ENCODE measurements at places on chromosomes 4 and X. TPM values are rescaled to one million over a fixed set of nuclear protein-coding genes. Genes with fewer than 3 reads are reported as not detected.

CT45A5 gene
- not detected for total RNA-seq

DNA sequence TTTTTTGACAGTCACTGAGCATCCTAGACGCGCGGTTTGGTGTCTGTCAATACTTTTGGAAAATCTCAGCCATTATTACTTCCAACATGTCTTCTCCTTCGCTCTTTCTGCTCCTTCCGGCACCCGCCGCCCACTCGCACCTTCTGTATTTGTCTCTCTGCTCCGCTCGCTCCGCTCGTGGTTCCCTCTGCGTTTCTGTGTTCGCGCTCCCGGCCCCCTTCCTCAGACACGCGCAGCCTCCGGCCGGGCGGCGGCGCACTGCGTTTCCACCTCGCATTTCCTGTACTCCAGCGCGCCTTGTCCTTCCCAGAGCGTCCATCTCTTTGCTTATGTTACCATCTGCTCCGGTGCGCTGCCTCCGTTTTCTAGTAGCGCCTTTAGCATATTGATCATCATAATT, 21.1 kb downstream of the PDE6B start:
- no peak for DNase-seq

DNA sequence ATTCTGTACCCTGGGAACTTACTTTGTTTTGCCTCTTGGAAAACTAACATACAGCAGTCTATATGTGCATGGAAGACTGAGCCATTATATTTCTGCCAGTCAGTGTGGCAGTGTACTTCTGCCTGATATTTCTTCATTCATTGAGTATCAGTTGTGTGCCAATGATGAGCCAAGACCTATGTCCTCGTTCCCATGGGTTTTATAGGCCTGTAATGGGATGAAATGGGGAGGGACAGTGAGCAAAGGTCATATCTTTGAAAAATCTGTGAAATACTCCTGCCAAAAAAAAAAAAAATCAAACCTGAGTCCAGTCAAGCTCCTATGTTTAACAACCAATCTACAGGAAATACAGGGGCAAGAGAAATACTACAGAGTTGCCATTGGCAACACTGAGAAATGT, 9.1 kb downstream of the NSD2 start:
- no peak for DNase-seq

- no peak for DNase-seq
Observed at GRCh38 chr4:142353149-142353738, 492.9 kb downstream of the INPP4B start.

All from left lobe of liver (tissue), 2 donors.